Osteocyte (in vitro differentiated cells): ENCODE measurements at places on chromosomes 6 and 20. TPM values are rescaled to one million over a fixed set of nuclear protein-coding genes. Genes with fewer than 3 reads are reported as not detected.

DNA sequence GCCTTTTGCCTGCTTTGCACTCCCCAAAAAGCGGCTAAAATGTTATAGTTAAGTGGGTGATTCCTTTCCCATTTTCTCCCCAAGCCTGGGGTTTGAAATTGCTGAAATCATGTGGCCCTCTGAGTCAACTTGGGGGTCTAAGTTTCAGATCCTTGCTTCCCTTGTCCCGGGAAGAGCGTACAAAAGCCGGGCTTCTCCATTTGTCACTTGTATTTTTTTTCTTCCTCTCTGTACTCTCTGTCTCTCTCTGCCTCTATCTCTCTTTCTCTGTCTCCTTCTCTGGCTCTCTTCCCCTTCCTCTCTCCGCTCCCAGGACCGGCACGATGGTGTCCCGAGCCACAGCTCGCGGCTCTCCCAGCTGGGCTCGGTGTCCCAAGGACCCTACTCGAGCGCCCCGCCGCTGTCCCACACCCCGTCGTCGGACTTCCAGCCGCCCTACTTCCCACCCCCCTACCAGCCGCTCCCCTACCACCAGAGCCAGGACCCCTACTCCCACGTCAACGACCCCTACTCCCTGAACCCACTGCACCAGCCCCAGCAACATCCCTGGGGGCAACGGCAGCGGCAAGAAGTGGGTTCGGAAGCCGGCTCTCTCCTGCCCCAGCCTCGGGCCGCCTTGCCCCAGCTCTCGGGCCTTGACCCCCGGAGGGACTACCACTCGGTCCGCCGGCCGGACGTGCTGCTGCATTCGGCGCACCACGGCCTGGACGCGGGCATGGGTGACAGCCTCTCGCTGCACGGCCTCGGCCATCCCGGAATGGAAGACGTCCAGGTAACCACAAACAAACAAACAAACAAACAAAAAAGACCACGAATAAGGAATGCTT lies 4.6 kb downstream of the TFAP2B start:
- H3K36me3 ChIP-seq = peaks cover 14% of the 10 kb centered on the region
- H3K4me1 ChIP-seq = peaks cover 57% of the 10 kb centered on the region
- H3K27ac ChIP-seq = peak overlapping the region; percentile 99
- peak overlapping the region; percentile 85 for H3K4me3 ChIP-seq
- no peaks in the 10 kb centered on the region for H3K27me3 ChIP-seq
- no peak for DNase-seq

DNA sequence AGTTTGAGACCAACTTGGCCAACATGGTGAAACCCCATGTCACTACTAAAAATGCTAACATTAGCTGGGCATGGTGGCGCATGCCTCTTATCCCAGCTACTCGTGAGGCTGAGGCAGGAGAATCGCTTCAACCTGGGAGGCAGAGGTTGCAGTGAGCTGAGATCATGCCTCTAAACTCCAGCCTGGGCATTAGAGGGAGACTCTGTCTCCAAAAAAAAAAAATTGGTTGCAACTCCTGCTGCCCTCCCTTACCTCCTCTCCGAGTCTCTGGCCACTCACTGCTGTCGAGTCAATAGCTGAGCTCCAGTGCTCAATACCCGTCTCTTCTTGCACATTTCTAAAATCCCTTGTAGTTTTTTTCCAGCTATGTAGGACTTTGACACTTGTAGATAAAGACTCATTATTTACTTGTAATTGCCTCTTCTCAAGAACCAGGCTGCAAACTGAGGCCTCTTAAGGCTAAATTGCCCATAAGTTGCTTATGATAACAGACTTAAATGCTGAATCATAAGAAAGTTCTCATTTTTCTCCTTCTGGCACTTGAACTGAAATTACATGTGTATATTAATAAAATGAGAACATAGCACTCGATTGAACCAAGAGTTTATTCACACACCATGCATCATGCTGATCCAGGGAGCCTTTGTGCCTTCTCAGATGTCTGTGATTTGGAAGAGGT lies 13.8 kb downstream of the HECA start:
- DNase-seq = no peak
- peak overlapping the region; percentile 23 for H3K27ac ChIP-seq
- H3K36me3 ChIP-seq = peaks cover 3% of the 10 kb centered on the region
- no peak overlapping the region for H3K4me3 ChIP-seq
- H3K27me3 ChIP-seq = no peaks in the 10 kb centered on the region

DNA sequence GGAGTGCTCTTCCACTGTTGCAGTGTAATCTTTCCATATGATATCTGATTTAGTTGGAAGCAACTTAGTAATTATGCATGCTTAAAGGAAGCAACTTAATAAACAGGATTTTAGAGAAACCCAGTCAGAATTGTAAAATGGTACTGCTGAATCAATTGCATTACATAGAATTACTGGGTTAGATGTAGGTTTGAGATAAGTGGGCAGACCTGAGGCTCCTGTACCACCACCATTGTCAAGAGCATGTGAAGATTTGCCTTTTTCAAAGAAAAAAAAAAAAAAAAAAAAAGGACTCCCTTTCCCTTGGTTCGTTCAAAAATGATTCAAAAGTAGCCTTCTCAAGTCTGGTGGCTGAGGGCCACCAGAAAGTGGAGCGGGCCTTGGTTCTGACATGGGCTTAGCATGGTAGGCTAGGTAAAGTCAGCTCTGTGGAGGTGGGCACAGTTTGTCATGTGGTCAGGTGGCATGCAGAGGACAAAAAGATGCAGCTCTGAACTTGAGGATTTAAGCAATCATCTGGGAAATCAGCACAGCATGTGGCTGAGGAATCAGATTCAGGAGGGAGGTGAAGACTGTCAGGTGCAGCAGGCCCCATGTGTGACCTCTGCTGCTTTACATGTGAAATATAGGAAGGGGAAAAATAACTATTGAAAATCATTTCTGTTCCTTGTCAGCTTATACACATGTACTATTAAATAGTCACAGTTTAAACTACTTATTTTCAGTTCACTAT lies 32.4 kb downstream of the ARID1B start:
- no peak overlapping the region for H3K4me3 ChIP-seq
- H3K36me3 ChIP-seq = no peaks in the 10 kb centered on the region
- no peak for DNase-seq
- peaks cover 38% of the 10 kb centered on the region for H3K4me1 ChIP-seq
- no peaks in the 10 kb centered on the region for H3K27me3 ChIP-seq

DNA sequence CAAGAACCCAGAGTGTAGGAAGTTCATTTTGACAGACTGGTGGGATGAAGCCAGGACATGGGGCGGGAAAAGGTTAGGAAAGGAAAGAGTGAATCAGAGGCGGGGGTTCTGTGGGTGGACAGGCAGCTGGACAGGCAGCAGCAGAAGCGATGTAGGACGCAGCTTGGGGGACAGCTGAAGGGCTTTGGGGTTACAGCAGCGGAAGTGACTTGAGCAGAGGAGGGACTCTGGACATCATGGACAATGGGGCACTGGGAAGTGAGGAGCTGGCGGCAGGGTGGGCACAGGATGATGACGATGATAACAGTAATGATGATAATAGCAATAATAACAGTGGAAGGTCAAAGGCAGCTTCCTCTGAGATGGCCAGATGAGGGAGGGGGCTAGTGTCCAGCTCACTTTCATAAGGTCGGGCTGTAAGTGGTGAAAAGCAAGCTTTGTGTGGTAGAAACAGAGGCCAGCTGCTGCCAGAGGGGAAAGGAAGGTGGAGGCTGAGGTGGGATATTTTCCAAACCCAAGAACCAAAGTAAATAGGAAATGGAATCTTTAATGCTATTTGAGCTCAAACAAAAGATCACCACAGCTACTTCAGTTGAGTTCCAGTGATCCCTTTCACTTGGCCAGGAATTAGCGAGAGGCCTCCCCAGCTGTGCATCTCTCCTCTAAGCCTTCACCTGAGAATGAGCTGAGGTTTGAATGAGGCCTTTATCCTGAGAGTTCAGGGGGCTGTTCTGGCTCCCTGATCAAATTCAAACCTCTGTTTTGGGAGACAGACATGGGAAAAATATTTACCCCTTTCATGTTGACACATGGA lies 433.5 kb downstream of the DHX35 start:
- H3K4me3 ChIP-seq = no peak overlapping the region
- no peaks in the 10 kb centered on the region for H3K4me1 ChIP-seq
- no peak overlapping the region for H3K27ac ChIP-seq
- no peak for DNase-seq
- peaks cover 18% of the 10 kb centered on the region for H3K27me3 ChIP-seq
- no peaks in the 10 kb centered on the region for H3K36me3 ChIP-seq

GRCh38 chr6:76418560-76419223 lies 346.2 kb upstream of the IMPG1 start:
- peaks cover 3% of the 10 kb centered on the region for H3K4me1 ChIP-seq
- DNase-seq = no peak
- no peak overlapping the region for H3K27ac ChIP-seq
- no peaks in the 10 kb centered on the region for H3K27me3 ChIP-seq
- no peaks in the 10 kb centered on the region for H3K36me3 ChIP-seq
- no peak overlapping the region for H3K4me3 ChIP-seq

- H3K27me3 ChIP-seq = no peaks in the 10 kb centered on the region
- H3K4me3 ChIP-seq = no peak overlapping the region
- H3K4me1 ChIP-seq = peaks cover 44% of the 10 kb centered on the region
- peak overlapping the region; percentile 53 for H3K27ac ChIP-seq
Observed at GRCh38 chr6:42354702-42355101, 97.0 kb downstream of the TRERF1 start.

DNA sequence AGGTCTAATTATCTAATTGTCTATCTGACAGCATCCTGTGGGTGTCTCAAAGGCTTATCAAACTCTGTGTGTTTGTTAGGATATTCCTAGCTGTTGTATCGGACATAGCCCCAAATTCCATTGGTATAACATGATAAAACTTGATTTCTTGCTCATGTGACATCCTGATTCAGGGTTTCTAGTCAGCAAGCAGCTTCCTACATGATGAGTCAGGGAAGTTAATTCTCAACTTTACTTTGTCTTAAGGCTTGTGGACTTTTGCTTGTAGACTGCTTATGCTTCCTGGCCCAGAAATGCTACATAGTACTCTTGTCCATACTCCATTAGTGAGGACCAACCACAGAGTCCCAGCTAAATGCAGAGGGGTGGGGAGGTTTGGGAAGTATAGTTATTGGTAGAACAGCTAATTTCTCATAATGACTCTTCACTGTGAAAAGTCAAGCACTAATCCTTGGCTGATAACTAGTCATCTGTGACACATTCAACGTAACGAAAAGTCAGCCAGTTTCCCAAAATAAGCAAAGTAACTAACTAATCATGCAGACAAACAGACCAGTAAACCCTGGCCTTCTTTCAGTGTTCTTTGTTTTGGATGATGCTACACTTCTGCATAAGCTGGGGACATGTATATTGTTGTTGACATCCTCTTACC lies 25.8 kb downstream of the NKAIN2 start:
- H3K27me3 ChIP-seq = no peaks in the 10 kb centered on the region
- DNase-seq = no peak
- peak overlapping the region; percentile 45 for H3K27ac ChIP-seq
- H3K36me3 ChIP-seq = no peaks in the 10 kb centered on the region

DNA sequence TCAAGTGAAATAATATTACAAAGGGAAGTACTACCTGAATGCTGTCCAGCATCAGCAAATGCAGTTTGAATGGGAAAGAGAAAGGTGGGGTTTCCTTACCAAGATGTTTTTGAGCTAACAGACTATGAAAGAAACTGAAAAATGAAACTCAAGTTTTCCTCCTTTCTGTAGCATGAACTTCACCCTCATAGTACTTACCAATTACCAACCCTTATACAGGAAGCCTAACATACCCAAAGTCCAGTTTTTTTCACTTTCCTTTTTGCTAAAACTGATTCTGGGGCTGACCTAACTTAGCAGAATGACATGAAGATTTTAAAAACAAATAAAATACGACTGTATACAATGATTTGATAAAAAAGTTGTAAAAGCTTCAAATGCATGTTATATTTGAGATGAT lies 5.2 kb downstream of the ZNFX1 start:
- H3K27ac ChIP-seq = no peak overlapping the region
- H3K4me1 ChIP-seq = peaks cover 45% of the 10 kb centered on the region
- peaks cover 52% of the 10 kb centered on the region for H3K36me3 ChIP-seq
- H3K4me3 ChIP-seq = no peak overlapping the region

GRCh38 chr6:17334265-17334664 lies 53.1 kb downstream of the RBM24 start:
- peaks cover 3% of the 10 kb centered on the region for H3K36me3 ChIP-seq
- H3K4me3 ChIP-seq = no peak overlapping the region
- DNase-seq = no peak
- no peaks in the 10 kb centered on the region for H3K27me3 ChIP-seq
- peaks cover 19% of the 10 kb centered on the region for H3K4me1 ChIP-seq
- no peak overlapping the region for H3K27ac ChIP-seq

DNA sequence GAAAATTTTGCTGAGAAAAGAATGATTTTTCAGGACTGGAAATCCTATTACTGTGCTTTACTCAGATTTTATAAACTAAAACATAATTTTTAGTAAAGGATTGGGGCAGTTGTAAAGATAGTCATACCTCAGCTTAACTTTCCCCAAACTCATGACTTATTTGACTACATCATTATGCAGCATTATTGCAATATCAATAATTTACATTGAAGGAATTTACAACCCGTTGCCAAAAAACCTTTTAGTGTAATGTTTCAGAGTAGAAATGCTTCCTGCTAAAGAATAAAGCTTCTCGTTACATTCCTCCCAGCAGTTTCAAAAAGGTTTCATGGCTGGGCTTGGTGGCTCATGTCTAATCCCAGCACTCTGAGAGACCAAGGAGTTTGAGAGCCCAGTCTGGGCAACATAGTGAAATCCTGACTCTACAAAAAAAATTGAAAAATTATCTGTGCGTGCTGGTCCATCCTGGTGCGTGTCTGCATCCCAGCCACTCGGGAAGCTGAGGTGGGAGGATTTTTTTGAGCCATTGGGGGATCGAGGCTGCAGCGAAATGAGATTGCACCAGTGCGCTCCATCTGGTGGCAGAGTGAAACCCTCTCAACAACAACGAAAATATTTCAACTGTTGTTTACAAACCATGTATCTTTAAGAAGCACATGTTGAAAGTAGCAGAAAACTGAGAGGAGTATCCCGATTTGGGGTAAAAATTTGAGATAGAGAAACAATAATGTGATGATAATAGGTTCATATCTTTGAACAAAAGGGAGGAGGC lies 4.4 kb downstream of the AMD1 start:
- H3K27me3 ChIP-seq = no peaks in the 10 kb centered on the region
- no peaks in the 10 kb centered on the region for H3K36me3 ChIP-seq
- peak overlapping the region; percentile 60 for H3K4me3 ChIP-seq
- H3K4me1 ChIP-seq = peaks cover 68% of the 10 kb centered on the region

DNA sequence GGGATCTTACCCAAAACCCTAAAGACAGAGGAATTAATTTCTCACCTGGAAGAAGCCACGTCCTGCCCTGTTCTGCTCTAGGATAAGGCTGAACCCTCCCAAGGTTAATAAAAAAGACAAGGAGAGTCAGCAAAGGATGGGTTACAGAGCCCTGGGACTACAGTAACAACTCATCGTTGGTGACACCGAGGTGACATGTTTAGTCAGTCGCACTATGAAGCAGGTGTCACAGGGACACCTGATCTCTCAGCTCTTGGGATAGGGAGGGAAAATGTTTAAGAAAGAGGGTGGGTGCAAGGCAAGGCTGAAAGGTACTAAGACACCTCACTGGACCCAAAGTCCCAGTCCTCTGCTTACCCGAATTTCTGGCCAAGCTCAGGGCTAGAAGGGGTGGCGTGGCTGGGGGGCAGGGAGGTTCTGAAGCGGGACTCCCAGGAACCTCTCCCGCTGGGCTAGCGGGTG lies 562 bp downstream of the MOCS1 start:
- H3K27ac ChIP-seq = peak overlapping the region; percentile 1
- no peak for DNase-seq
- H3K36me3 ChIP-seq = no peaks in the 10 kb centered on the region
- peaks cover 53% of the 10 kb centered on the region for H3K4me1 ChIP-seq
- peak overlapping the region; percentile 84 for H3K4me3 ChIP-seq

The HCK gene
- not detected in 2 replicates for total RNA-seq

The PDYN gene
- not detected in 2 replicates for total RNA-seq

The CLPSL2 gene
- not detected in 2 replicates for total RNA-seq

The PXDC1 gene
- total RNA-seq = 129 and 131 TPM in 2 replicates

The NHLRC1 gene
- 1.0 and 1.5 TPM in 2 replicates for total RNA-seq

The OR2H1 gene
- total RNA-seq = not detected in 2 replicates
